Activated CD8-positive, alpha-beta T cell treated with anti-CD3 and anti-CD28 coated beads for 36 hours (primary cell): ENCODE measurements at places on chromosomes 3 and 15. TPM values are rescaled to one million over a fixed set of nuclear protein-coding genes. Genes with fewer than 3 reads are reported as not detected.

ROPN1B gene
- total RNA-seq, result not detected

ISG20 gene
- 82.8 TPM for total RNA-seq

- H3K4me1 ChIP-seq, result no peaks in the 10 kb centered on the region
- no peak for DNase-seq
- H3K36me3 ChIP-seq, result no peaks in the 10 kb centered on the region
- no peak overlapping the region for H3K4me3 ChIP-seq
- no peak overlapping the region for H3K27ac ChIP-seq
Observed at GRCh38 chr15:54605043-54605442, 591.7 kb downstream of the RSL24D1 start.

DNA sequence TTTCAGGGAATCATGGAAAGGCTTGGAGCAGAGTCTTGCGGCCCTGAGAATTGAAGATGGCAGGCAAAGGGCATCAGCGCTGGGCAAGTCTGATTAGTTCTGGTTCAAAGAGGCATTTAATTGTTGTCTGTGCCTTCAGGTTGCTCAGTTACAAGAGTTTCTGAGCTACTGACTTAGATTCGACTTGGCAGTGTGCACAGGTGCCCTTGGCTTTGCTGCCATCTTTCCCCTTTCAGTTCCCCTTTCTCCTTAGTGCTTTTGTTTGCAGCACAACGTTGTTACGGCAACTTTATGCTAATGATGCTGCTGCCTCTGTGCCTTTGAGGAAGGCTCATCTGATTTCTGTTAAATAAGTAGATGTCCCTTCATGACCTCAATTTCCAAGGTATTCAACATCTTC lies 12.5 kb downstream of the P2RY14 start:
- peaks cover 7% of the 10 kb centered on the region for H3K36me3 ChIP-seq
- H3K27me3 ChIP-seq, result no peaks in the 10 kb centered on the region
- H3K27ac ChIP-seq, result no peak overlapping the region
- H3K4me1 ChIP-seq, result peaks cover 26% of the 10 kb centered on the region
- no peak overlapping the region for H3K4me3 ChIP-seq

DNA sequence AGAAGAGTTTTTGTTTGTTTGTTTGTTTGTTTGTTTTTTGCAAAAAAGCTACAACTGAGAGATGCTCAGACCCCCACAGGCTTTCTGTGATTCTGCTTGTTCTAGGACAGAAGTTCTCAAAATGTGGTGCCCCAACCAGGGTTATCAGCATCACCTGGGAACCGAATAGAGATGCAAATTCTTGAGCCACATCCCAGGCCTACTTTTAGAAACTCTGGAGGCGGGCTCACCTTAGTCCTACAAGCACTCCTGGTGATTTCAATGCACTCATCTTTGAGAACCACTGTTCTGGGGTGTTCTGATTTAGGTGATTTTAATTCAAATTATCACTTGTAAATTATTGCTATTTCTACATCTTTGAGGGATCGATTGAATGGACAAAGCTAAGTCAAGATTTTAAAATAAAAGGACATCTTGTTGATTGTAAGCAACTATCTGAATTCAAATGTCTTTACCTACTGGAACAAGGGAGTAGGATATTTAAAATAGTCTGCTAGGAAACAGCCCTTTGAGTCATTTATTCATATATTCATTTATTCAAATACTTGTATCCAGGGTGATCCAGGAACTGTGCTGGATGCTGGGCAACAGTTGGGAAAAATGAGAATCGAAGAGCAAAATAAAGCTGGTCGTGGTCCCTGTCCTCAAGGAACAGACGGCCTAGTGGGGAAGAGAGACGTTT lies 44.7 kb upstream of the CADPS start:
- DNase-seq, result no peak
- no peak overlapping the region for H3K4me3 ChIP-seq
- no peak overlapping the region for H3K27ac ChIP-seq
- no peaks in the 10 kb centered on the region for H3K4me1 ChIP-seq
- no peaks in the 10 kb centered on the region for H3K36me3 ChIP-seq

DNA sequence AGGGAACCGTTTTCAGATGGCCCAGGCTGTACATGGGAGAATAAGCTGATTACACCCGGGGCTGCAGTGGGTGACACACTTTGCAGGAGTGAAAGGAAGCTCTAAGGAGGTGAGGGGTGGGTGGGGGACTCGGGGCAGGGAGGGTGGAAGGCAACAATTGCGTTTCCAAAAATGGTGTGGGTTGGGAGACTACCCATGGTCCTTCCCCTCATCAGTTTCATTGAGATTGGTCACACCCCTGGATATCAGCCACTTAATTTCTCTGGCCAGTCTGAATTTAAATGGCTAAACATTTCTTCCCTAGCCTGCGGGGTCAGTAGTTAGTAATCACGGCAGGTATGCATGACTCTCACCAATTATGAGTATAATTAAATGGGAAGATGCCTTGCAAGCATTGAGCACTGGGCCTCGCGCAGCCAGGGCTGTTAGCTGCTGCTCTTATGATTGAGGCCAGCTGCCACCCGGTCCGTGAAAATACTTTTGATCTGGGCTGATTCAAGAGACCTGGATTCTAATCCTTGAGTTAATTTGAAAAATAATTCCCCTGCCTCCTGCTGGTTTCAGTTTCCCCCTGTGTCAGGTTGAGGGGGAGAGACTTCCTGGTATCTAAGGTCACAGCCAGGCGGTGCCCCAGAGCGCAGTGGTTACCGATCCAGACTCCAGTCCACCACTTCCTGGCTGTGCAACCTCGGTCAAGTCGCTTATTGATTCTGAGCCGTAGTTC lies 23.3 kb downstream of the SLC6A6 start:
- H3K4me3 ChIP-seq, result peak overlapping the region; percentile 22
- peak; percentile 75 for DNase-seq
- H3K27me3 ChIP-seq, result no peaks in the 10 kb centered on the region
- H3K36me3 ChIP-seq, result peaks cover 7% of the 10 kb centered on the region
- peaks cover 93% of the 10 kb centered on the region for H3K4me1 ChIP-seq

DNA sequence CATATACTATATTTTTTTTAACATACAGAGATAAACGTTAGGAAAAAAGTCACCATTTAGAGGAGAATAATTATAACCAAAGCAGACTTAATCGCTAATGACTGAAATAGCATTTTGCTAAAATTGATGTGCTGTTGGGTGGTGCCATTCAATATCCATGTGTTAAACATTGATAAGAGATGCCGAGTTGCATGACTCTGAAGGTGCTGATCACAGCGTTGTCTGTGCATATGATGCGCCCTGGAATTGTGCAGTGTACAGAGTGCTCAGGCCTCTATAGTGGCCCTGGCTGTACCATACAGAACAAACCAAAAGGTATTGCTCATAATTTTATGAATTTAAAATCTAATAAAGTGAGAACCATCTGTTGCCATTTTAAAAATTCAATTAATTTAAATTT lies 168.3 kb downstream of the MEIS2 start:
- no peak for DNase-seq
- H3K4me3 ChIP-seq, result no peak overlapping the region
- H3K27me3 ChIP-seq, result peaks cover 1% of the 10 kb centered on the region
- no peak overlapping the region for H3K27ac ChIP-seq
- H3K4me1 ChIP-seq, result no peaks in the 10 kb centered on the region

DNA sequence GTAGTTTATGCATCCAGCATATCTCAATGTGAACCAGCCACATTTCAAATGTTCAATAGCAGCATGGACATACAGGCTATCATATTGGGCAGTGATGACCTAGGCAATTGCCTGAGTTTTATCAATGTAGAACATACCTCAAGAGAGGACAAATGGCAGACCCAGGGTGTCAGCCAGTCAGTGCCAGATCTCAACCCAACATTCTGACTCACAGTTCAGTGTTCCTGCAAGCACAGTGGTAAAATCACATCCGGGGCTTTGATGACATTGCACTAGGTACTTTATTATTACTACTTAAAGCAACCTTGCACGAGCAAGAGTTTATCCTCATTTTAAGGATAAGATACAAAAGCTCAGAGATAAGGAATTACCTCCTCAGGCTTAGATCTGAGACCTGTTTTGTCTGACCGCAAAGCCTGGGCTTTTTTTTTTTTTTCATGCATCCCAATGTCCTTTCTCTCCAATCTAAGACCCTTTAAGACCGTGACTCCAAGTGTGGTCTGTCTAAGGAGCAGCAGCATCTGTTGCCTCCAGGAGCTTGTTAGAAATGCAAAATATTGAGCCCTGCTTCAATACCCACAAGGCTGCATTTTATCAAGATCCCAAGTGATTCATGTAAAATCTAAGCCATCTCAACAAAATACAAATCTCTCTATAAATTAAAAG lies 60.1 kb downstream of the SLC12A1 start:
- DNase-seq, result peak; percentile 7
- H3K27me3 ChIP-seq, result peaks cover 1% of the 10 kb centered on the region
- no peaks in the 10 kb centered on the region for H3K36me3 ChIP-seq

NR2E3 gene
- total RNA-seq, result not detected

ARGFX gene
- total RNA-seq, result not detected

TMEM207 gene
- total RNA-seq, result not detected

DNA sequence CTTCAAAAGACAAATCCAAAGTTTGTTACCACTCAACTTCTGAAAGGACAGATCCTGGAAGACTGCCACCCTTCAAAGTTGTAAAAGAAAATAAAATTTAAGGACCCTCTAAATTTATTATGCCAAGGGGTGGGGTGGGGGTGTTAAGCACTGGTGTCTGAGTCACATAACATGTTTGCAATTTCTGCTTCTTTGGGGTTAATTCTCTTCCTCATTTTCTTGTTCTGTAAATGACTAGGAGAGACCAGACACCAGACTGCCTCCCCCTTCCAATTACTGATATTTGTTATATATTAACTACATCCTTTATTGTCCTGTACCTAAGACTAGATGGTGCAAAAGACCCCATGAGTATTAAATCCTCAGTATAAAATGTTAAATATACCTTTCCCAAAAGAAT lies 242.8 kb downstream of the ZNF385D start:
- no peaks in the 10 kb centered on the region for H3K4me1 ChIP-seq
- no peaks in the 10 kb centered on the region for H3K27me3 ChIP-seq
- H3K27ac ChIP-seq, result no peak overlapping the region
- H3K4me3 ChIP-seq, result no peak overlapping the region

DNA sequence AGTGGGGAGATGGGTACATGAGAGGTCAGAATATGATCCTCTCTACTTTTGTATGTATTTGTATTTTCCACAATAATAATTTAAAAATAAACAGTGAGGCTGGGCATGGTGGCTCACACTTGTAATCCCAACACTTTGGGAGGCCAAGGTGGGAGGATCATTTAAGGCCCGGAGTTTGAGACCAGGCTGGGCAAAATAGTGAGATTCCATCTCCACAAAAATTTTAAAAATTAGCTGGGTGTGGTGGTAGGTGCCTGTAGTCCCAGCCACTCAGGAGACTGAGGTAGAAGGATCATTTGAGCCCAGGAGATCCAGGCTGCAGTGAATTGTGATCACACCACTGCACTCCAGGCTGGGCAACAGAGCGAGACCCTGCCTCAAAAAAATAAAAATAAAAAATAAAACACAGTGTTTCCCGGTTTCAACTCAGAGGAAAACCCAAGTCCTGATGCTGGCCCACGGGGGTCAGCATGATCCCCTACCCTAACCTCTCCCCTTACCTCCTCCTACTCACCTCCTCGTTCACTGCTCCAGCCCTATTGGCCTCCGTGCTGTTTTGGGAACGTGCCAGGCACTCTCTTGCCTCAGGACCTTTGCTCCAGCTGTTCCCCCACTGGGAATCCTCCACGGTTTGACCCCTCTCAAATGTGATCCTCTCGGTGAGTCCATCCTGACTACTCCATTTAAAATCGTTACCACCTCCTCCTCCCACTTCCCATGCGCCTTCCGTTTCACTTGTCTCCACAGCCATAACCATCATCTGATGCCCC lies 2.9 kb upstream of the KLHL40 start:
- H3K27me3 ChIP-seq, result peaks cover 10% of the 10 kb centered on the region
- no peak overlapping the region for H3K4me3 ChIP-seq
- DNase-seq, result no peak
- no peaks in the 10 kb centered on the region for H3K4me1 ChIP-seq
- H3K36me3 ChIP-seq, result no peaks in the 10 kb centered on the region

GRCh38 chr15:43185157-43186002 lies at the start of gene CCNDBP1:
Gene CCNDBP1 (plus strand): TSS chr15:43185403. CDS start chr15:43185499, 96 bp downstream.
- H3K27me3 ChIP-seq, result no peaks in the 10 kb centered on the region
- peaks cover 28% of the 10 kb centered on the region for H3K4me1 ChIP-seq
- peak within 1 kb of the TSS; percentile 88 for H3K4me3 ChIP-seq
- peak; percentile 96 for DNase-seq
- peak within 1 kb of the TSS; percentile 93 for H3K27ac ChIP-seq

DNA sequence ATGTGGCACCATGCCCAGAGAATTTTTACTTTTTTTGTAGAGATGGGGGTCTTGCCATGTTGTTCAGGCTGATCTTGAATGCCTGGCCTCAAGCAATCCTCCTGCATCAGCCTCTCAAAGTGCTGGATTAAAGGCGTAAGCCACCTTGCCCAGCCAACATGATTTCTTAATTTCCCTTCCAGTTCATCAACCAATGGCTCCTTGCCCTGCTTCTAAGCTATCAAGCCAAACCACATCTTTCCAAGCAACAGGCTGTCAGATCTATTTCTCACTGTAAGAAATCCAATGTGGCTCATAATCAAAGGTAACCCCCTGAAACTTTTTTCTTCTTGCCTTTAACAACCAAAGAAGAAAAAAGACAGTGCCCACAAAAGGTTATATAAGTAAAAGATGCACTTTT lies 204.2 kb upstream of the ICE2 start:
- DNase-seq, result no peak
- no peak overlapping the region for H3K27ac ChIP-seq
- no peaks in the 10 kb centered on the region for H3K36me3 ChIP-seq
- H3K4me3 ChIP-seq, result no peak overlapping the region

DNA sequence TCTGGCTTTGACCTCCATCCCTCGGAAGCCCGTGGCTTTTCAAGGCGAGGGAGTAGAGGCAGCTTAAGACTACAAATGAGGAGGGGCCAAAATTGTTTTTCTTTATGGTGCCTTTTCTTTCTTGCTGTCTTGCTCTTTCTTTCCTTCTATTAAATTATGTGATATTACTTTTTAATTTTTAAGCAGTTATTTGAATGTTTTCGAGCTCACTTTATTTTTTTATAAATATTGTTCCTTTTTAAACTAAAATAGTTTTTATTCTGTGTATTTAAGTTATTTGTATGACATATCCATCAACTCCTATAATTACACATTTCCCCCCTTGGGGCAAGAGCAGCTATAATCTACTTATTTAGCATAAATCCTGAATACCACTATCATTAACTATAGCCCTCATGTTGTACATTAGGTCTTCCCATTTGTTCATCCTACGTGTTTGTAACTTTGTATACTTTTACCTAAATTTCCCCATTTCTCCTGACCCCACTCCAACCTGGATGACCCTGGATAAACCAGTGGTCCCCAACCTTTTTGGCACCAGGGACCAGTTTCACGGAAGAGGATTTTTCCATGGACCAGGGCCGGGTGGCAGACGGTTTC lies 622 bp upstream of the PLSCR1 start:
- H3K4me3 ChIP-seq, result peak overlapping the region; percentile 87
- DNase-seq, result no peak
- H3K27me3 ChIP-seq, result no peaks in the 10 kb centered on the region
- H3K27ac ChIP-seq, result peak overlapping the region; percentile 90

CADM2 gene
- not detected for total RNA-seq

CYP11A1 gene
- total RNA-seq, result 0.29 TPM

DNA sequence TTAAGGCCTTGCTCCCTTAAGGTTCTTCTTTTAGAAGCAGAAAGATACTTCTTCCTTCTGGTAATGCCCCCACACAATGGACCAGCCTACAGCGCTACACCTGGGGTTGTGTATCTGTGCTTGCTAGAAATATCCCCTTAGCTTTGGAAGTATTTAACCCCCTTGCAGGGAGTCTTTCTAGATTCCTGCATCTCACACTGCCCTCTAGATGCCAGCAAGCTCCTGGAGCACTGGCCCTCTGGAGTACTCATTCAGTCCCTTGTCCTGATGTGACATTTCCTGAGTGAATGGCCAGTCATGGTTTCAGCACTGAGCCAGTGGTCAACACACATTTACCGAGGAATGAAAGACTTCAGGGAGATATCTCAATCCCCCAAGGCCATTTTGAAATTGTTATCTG lies 30.4 kb upstream of the RBP2 start:
- H3K4me3 ChIP-seq, result no peak overlapping the region
- no peak for DNase-seq
- H3K27me3 ChIP-seq, result peaks cover 2% of the 10 kb centered on the region
- no peaks in the 10 kb centered on the region for H3K4me1 ChIP-seq
- H3K36me3 ChIP-seq, result no peaks in the 10 kb centered on the region
